ENCODE measurements at places on chromosomes 1 and 21.

DNA sequence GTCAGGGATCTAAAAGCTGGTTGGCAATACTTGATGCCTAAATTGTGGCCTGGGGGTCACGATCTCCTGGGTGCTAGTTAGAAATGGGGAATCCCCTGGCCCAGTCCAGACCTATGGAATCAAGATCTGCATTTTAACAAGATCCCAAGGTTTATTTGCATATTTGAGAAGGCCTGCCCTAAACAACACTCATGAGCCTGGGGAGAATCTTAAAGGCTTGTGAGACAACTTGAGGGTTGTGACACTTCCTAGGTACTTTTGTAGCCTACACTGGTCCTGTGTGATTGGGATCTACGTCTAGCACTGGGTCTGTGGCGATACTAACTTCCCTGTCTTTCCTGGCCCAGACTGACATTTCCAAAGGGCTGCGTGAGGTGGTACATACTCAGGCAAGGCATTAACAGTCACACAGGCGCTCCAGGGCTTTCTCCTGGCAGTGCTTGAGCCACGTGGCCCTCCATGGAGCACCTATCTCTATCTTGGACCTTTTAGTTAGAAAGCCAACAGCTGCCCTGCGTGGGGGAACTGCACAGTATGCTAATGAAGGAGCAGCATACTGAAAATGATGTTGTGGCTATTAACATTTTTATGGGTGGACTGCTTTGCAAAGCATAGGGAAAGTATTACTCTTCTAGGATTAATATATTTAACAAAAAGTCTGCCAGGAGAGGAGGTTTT, 263.1 kb downstream of the ST6GALNAC3 start:
- DNase-seq: no peak

DNA sequence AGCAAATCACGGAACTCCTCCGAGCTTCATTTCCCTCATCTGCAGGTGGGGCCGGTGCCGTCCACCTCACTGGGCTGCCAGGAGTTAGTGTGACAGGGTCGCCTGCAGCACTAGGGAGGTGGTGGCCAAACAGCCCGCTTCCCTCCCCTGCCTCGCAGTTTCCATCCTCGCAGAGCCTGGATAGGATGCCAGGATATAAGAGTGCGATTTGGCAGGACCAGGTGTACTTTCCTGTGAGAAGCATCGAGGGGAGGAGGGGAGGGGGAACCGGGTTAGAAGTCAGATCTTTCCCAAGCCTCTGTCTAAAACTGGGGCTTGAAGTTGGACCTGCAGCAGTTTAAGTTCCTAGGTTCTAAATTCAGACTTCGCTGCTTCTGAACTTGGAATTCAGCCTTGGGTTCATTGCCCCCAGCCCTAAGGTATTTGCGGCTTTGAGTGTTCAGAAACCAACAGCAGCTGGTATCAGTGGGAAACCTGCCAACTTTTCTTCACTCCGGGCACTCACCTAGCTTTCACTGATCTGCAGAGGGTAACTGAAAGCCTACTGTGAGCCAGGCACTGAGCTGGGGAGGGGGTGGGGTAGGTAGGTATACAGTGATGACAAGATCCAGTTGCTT, 1.7 kb upstream of the JUN start:
- no peak for DNase-seq

DNA sequence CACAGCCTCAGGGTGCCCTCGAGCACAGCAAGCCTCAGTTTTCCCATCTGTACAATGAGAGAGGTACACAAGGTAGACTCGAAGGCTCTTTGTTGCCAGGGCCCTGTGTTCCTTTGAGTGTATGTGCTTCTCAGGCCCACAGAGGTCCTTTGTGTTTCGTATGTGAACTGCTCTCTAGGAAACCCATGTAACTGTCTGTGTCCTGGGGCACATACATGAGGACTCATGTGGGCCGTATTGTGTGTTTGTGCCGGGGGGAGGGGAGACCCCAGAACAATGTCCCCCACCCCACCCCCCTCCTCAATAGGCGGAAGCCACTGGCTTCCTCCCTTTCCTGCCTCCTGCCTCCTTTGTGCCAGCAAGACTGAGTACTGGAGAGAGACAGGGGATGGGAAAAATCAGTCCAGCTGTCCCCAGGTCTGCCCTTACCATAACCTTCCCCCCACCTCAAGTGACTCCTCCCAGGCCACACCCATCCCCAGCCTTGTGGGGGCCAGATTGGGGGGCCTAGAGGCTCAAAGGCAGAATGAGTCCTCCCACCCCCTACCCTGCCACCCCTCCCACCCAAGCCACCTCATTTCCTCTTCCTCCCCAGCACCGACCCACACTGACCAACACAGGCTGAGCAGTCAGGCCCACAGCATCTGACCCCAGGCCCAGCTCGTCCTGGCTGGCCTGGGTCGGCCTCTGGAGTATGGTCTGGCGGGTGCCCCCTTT, at the start of gene TIE1:
TSS of gene TIE1 (plus strand) at position 605 of the 717 bp plus-strand sequence. CDS start at position 695, 90 bp downstream.
- DNase-seq: peak; percentile 44

GRCh38 chr1:56081173-56081572, 498.2 kb downstream of the PLPP3 start:
- DNase-seq: no peak

- no peak for DNase-seq
Measured at GRCh38 chr1:22236900-22237299, 94.0 kb upstream of the WNT4 start.

GRCh38 chr1:29646161-29646775, 409.9 kb downstream of the PTPRU start:
- no peak for DNase-seq

DNA sequence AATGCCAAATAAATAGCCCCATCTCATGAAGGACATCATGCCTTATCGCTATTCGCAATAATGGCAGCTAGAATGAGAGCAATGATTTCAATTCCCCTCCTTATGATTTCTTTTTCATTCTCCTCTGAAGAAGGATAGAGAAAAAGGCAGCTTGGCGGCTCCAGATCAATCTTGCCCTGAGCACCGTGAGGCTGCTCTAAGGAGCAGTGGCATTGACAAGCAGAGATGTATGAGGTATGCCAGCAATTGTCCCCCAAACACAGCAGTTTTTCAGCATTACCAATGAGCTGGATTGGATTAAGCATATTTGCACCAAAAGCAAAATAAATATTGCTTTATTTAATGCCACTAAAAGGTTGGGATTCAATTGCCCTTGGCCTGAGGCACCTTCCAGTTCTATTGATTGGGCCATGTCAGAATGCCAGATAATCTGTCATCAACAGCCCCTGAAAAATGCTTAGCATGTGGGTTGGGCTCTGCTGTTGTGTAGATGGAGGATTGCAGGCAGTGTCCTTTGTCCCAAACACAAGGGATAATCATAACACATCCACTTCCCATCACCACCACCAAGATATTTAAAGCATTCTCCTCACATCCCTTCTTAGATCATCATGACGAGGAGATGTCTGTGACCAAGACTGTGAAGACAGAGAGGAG, 135.7 kb downstream of the BEND5 start:
- DNase-seq: no peak

GRCh38 chr1:94831641-94832040, 11.5 kb downstream of the SLC44A3 start:
- peak; percentile 54 for DNase-seq

DNA sequence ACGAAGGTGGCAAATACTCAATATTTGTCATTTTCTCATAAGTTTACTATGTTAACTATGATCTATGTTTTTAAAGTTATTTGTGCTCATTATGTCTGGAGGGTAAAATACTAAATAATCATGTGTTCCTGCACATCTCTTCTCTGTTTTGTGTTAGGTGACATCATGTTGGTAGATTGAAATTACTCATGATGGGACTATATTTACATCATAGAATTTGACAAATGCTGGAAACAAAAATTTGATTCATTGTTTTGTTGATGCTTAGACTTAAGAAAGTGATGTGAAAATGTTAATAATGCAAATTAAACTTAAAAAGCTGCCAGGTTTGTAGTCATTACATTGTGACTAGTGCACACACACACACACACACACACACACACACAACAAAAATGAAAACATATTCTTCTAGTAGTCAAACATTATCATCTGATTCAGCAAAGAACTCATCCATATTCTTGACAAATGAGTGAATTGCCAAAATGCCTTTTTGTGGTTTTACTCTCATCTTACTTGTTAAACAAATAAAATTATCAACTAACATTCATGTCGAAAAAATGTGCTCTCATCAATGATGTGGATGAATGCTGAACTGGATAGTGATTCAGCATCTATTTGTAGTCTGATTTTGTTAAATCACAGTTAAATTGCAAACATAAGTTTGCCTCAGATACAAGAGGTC, 870.7 kb downstream of the BRINP3 start:
- no peak for DNase-seq

DNA sequence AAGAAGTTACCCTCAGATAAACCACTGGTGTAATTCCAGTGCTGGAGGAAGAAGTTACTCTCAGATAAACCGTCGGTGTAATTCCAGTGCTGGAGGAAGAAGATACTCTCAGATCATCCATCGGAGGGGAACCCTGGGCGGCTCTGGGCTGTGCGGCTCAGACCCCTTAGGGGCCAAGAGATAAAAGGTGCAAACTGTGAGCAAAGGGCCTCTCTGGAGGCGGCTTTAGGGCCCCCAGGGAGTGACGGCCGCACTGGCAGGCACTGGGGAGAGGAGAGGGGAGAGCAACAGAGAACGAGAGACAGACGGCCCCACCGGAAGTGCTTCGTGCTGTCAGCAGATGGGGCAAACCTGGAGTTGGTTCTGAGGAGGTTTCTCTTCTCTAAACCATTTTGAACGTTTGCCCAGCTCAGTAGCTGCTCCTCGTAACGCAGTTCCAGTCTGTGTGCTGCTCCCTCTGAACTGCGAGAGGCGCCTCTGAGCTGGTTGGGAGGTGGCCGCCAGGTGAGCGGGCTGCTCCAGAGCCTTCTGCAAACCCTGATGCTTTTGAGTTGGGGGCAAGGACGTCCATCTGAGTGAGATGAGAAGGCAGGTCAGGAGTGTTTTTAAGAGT, 62.6 kb upstream of the COL6A1 start:
- DNase-seq: no peak

- no peak for DNase-seq
Measured at GRCh38 chr1:183575606-183576005, 14.7 kb downstream of the NCF2 start.

- DNase-seq: no peak
Measured at GRCh38 chr1:20477348-20478056, 8.5 kb downstream of the CAMK2N1 start.

DNA sequence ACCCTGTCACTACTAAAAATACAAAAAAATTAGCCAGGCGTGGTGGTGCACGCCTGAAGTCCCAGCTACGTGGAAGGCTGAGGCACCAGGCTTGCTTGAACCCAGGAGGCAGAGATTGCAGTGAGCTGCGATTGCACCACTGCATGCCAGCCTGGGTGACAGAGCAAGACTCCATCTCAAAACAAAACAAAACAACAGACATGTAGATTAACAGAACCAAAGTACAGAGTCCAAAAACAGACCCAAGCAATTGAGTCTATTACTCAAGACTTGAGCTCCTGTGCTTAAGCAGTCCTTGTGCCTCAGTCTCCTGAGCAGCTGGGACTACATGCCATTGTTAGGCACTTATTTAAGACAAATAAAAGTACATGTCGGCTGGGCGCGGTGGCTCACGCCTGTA, 9.5 kb upstream of the ACOT11 start:
- DNase-seq: no peak

- DNase-seq: no peak
Measured at GRCh38 chr1:36822648-36823047, 211.7 kb downstream of the GRIK3 start.

DNA sequence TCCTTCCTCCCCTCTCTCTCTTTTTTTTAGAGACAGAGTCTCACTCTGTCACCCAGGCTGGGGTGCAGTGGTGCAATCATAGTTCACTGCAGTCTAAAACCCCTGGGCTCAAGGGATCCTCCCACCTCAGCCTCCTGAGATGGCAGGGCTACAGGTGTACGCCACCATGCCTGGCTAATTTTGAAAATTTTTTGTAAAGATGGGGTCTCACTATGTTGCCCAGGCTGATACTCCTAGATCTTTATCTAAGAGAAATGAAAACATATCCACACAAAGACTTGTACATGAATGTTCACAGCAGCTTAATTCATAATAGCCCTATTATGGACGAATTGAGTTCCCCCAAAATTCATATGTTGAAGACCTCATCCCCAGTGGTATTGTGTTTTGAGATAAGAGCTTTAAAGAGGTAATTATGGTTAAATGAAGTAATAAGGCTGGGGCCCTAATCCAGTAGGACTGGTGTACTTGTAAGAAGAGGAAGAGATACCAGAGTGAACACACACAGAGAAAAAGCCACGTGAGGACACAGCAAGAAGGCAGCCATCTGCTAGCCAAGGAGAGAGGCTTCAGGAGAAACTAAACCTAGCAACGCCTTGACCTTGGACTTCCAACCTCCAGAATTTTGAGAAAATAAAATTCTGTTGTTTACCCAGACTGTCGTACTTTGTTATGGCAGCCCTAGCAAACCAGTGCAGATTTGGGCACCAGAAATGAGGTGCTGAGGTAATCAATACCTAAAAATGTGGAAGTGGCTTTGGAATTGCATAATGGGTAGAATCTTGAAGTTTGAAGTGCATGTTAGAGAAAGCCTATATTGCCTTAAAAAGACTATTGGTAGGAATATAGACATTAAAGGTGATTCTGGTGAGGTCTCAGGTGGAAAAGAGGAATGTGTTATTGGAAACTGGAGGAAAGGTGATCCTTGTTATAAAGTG, 13.2 kb downstream of the IFNLR1 start:
- DNase-seq: no peak

- peak; percentile 86 for DNase-seq
Measured at GRCh38 chr1:8427493-8427892, 109.6 kb downstream of the SLC45A1 start.

GRCh38 chr1:36753451-36753850, 270.7 kb upstream of the CSF3R start:
- DNase-seq: no peak

DNA sequence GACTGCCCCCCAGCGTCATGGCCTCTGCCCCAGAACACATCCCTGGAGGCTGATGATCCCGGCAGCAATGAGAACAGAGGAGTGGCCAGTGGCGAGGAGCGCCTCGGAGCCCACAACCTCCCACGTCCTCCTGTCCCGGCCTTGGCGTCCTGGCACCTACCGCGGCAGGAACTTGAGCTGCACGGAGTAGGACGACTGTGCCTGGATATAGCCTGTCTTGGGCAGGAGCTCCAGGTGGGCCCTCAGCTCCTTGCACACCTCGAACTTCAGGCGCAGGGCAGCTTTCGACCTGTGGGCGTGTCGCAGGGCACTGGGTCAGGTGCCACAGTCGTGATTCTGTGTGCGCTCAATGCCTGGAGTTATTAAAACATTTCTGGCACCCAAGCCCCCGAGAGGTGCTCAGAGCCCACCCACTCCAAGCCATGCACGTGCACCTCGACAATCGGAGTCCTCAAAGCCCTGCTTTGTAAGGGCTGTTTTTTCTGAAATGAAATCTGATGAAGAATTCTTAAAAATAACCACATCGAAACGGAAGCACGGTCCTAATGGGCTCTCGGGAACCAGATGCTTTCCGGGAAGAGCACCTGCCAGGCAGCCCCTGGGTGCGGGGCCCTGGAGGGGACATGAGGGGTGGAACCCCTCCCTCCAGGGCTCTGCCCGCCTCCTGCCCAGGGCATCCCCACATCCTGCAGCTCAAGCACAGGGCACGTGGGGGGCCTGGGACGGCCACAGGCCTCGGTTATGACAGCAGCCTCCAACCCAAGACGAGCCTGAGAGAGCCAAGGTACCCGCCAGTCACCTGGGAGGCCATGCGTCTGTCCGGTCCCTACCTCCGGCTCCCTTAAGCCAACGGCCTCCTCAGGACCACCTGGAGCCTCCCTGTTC, 23.0 kb upstream of the TMEM52 start:
- no peak for DNase-seq

- DNase-seq: no peak
Measured at GRCh38 chr1:216604771-216605170, 118.5 kb downstream of the ESRRG start.

GRCh38 chr1:182395906-182396305, 4.3 kb upstream of the GLUL start:
- DNase-seq: no peak

Measured in GDM1 (cell line).